NCI-H526 treated with DMSO at 0.1 percent for 48 hours (cell line): ENCODE measurements at places on chromosomes 4 and X.

GRCh38 chrX:69195192-69195591 is 29.9 kb upstream of the PJA1 start:
- no peak for DNase-seq

DNA sequence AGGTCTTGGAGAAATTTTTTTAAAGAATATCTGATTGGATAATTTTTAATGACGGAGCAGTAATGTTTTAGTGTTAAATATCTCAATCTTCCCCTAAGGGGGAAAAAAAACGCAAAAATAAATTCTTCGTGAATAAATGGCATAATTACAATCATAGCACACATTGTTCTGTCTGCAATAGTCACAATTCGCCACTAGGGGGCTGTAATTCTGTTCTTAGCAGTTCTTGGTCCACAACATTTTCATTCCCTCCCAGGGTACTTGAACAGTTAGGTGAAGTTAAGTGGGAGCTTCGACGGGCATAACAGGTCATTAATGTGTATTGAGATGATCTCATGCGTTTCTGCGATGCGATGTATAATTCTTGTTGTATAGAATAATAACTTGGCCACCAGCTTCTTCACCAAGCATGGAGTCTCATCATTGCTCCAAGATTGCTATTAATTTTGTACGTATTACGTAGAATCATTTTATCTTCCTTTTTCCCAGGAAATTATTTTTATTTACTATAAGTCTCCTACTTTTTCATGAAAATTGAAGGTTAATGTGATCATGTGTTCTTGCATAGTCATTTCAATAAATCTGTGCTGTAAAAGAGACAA is 27.2 kb downstream of the HTR2C start:
- peak; percentile 7 for DNase-seq

- DNase-seq, result no peak
Measured at GRCh38 chr4:16066586-16067128, 17.2 kb downstream of the PROM1 start.

- no peak for DNase-seq
Measured at GRCh38 chr4:33802578-33802977, 2441.7 kb downstream of the ARAP2 start.

DNA sequence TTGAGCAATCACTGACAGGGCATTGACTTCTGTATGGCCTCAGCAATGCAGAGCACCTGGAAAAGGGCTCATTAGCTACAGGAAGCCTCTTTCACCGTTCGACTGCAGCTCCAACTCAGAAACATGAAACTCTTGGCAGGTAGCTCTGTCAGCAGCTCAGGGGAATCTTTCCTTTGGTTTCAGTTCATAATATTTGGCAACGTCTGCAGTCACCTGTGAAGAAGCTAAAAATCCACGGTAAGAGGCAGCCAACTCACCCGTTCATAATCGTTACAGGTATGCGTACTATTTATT is 354.9 kb downstream of the CAMK2D start:
- no peak for DNase-seq

DNA sequence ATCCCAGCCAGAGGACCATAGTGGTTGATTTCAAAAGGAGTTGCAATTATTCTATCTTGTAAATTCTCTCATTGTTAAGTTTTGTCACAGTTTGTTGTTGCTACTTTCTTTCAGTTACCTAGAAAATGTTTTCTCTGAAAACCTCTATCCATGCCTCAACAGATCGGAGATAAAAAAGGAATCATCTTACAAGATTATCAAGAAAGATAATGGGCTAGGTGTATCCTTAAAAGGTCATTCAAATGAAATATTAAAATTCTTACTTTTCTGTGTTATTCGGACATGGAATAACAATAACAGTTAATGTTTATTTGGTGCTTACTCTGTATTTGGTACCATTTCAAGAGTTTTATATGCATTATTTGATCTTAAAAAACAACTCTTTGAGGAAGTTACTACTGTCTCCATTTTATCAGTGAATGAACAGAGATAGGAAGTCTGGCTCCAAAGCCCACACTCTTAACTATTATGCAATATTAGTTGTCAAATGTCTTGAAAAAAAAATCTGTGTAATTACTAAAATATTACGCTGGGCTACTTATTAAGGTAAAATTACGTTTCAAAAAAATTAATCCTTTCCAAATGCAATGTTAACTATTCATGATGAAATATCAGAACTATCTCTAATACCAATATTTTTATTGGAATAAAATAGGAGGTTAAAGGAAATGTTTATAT is 97.5 kb downstream of the SNCA start:
- DNase-seq, result no peak

GRCh38 chr4:106502106-106502699 is 133.6 kb upstream of the GIMD1 start:
- peak; percentile 27 for DNase-seq

DNA sequence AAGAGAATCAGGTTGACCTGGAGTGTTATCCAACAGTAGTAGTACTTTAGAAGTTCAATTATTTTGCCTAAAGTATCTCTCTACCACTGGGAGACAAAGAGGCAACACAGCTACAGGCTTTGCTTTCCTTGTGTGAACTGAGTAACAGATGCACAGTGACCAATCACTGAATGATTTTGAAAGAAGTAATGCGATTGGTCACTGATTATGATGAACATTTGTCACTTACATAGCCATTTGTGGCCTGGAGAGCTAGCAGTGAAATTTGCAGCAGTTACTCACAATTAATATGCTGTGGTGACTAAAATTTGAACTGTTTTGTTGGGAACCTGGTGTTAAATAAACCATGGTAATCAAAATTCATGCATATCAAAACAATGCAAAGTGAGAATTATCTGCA is 508.7 kb upstream of the DIPK2B start:
- no peak for DNase-seq

- DNase-seq, result no peak
Measured at GRCh38 chrX:142671036-142671435, 354.7 kb upstream of the SPANXN4 start.

- DNase-seq, result no peak
Measured at GRCh38 chr4:150082241-150082640, 4.0 kb downstream of the DCLK2 start.

DNA sequence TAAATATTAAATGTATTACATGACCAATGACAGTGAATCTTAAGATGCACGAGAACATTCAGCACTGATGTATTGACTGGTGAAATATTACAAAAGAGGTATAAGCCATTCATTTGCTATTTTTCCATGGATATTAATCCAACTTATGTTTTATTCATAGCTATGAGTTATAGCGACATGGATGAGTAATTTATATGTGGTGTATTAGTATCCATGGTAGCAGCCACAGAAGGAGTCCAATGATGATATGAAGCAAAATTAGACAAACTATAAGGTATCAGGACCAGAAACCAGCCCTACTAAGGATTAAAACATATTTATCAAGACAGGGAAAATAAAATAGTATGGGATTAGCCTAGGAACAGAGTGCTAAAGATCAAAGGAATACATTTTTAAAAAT is 50.7 kb downstream of the THAP9 start:
- DNase-seq, result no peak

GRCh38 chr4:38503689-38504395 is 160.2 kb upstream of the KLF3 start:
- no peak for DNase-seq

- DNase-seq, result no peak
Measured at GRCh38 chr4:4574792-4575191, 32.9 kb upstream of the STX18 start.

DNA sequence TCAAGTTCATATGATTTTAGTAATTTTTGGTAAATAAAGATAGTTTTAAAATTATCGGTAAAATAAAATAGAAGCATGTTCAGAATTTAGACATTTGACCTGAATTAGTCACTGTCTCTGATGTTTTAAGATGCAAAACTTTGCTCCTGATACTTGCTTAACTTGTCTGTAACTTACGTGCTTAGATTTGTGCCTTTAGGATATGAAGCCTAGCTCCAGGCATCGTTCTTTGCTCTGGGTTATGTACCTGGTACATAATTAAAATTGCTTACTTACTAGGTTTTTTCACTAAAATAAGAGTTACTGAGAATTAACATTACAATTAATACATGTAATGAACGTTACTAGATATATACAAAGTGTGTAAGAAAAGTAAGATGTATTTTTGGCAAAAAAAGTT is 24.9 kb upstream of the AADAT start:
- no peak for DNase-seq
